ENCODE measurements at places on chromosomes 12 and 14. TPM values are rescaled to one million over a fixed set of nuclear protein-coding genes. Genes with fewer than 3 reads are reported as not detected.

- DNase-seq: no peak
Measured at GRCh38 chr14:91942946-91943345, 4.5 kb downstream of the FBLN5 start.

DNA sequence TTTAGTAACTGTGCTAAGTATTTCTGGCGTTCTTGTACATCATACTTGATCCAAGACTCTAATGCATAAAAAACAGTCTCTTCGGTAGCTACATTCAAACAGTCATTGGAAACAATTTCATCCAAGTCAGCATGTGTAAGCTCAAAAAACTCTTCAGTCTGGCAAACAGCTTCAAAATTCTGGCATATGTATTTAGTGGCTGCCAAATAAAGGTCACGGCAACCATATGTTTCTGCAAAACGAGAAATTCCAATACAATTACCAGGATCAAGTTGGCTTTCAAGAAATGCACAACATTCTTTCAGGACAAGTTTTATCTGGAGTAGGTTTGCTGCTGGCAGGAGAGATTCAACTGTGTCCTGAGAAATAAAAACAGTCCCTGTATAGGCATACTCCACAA lies 16.5 kb downstream of the KLHL28 start:
- DNase-seq: no peak

DNA sequence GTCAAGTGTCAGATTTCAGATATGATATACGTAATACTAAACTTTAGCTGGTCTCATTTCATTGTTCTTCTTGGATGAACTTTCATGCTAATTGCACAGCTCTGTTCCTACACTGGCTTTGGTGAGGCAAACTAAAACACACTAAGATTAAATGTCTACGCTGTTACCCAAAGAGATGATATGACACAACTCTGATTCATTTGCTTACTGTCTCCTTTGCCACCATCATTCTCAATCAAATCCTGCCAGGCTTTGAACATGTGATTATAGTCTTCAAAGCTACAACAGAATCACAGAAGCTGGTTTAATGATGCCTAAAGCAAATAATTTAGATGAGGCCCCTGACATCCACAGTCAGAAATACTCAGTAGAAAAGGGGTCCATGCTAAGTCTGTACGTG lies 37.7 kb downstream of the MDGA2 start:
- no peak for DNase-seq

DNA sequence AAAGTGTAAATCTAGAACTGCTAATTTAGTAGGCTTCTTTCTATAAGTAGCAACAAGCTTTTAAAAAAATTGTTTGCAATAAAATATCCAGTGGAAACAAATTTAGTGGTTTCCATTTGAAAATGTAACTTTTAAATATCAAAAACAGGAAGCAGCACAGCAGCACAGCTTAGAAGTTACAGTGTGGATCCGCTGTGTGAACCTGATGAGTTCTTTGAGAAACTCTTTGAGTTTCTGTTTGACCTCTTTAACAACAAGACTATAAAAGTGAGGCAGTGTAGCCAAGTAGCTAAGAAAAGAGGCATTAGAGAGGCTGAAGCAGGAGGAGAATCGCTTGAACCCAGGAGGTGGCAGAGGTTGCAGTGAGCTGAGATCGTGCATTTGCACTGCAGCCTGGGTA lies 178.3 kb downstream of the NAV3 start:
- no peak for DNase-seq

DNA sequence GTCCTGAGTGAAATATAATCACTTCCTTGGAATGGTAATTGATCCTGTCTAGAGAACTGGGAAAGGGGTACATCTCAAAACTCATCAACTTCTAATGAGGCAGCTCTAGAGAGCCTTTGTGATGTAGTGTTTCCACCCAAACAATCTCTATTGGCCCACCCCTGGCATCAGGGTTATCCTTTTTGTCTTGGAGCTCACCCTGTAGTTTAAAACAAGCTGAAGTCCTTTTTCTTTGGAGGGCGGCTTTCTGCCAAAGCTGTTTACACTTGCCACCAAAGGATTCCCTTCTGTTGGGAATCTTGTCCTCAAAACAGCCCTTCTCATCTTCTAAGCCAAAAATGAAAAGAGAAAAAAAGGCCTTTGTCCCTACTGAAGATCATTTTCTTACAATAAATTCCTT lies 60.6 kb upstream of the GTF2A1 start:
- DNase-seq: no peak

- no peak for DNase-seq
Measured at GRCh38 chr12:91902860-91903683, 242.6 kb downstream of the BTG1 start.

Gene FANCM
- 8.8 TPM for total RNA-seq

Gene TRHDE
- total RNA-seq: 8.7 TPM

- no peak for DNase-seq
Measured at GRCh38 chr14:68239988-68240771, 420.6 kb downstream of the RAD51B start.

DNA sequence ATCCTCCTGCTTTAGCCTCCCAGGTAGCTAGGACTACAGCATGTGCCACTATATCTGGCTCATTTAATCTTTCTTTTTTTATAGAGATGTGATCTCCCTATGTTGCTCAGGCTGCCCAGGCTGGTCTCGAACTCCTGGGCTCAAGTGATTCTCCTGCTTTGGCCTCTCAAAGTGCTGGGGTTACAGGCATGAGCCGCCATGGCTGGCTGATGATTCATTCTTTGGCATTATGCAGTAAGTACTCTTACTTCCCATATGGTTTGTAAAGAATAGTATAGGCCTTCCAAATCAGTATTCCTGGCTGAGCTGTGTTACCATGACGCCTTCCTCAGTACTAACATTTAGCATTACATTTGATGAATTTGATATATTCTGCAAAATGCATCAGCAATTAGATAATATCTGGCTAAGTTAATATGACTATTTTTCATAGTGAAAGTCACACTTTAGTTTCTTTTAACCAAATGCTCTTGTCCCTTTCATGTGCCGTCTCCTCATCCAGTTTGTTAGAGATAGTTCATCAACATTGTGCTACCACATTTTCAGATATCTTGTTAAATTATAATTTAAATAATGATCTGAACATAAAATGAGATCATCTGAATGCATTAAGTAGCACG lies 3.2 kb upstream of the MIA2 start:
- DNase-seq: no peak

Measured in colonic mucosa (tissue), 4 donors.